Mucosa of gallbladder (tissue), 1 donor: ENCODE measurements at places on chromosomes 12 and 14. TPM values are rescaled to one million over a fixed set of nuclear protein-coding genes. Genes with fewer than 3 reads are reported as not detected.

GRCh38 chr12:106522708-106523107 lies 60.1 kb upstream of the RFX4 start:
- DNase-seq = no peak

- peak; percentile 50 for DNase-seq
Observed at GRCh38 chr14:29584992-29585391, 342.7 kb downstream of the PRKD1 start.

GRCh38 chr12:11872055-11872454 lies 198.7 kb upstream of the BCL2L14 start:
- DNase-seq = no peak

DNA sequence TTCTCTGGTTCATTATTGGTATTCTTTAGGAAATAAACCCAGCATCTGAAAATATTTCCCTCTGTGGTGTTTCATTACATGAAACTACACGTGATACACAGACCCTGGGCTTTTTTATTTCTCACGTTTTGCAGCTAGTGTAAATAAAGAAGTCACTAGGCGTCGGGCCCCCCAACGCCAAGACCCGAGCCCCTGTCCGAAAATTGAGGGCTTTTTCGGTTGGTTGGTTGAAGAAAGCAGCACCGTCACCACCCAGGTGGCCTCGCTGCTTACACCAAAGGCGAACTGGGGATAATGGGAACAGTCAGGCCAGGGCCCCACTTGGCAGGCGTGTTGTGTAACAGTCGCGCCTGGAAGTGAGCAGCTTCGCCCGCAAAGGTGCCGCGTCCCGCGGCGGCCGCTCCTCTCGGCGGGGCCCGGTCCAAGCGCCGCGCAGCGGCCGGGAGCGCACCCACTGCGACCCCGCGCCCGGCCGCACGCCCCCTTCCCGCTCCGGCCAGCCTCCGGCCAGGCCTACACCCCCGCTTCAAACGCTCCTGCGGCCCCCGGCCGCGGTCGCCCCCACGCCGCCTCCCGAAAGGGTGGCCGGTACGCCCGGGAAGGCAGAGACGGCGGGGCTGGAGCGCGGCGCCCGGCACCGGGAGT lies 1.2 kb downstream of the DUSP16 start:
- DNase-seq = peak; percentile 50

- DNase-seq = no peak
Observed at GRCh38 chr14:69043596-69044260, 64.6 kb upstream of the ACTN1 start.

The SLC6A12 gene
- 1.2 TPM for total RNA-seq

The TMPRSS12 gene
- not detected for total RNA-seq

The EML5 gene
- total RNA-seq = 1.7 TPM

The HVCN1 gene
- 7.1 TPM for total RNA-seq
